Cardiac muscle cell (in vitro differentiated cells and primary cell): ENCODE measurements at places on chromosomes 16 and 17.

GRCh38 chr16:77116856-77117255 lies 74.1 kb upstream of the MON1B start:
- no peak for DNase-seq

DNA sequence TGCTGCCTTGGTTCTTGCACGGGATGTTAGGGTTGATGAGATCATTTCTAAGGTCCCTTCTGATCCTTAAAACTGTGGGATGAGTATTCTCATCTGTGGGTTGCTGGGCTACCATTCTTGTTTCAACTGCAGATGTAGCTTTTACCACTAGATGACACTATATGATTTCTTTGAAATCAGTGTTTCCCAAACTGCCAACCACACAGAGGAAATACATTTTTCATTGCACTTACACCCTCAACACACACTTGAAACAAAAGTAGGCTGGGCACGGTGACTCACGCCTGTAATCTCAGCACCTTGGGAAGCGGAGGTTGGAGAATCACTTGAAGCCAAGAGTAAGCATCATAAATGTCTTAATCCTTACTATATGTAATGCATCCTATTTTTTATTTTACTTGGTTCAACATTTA lies 15.3 kb downstream of the LCMT1 start:
- DNase-seq = peak; percentile 51

DNA sequence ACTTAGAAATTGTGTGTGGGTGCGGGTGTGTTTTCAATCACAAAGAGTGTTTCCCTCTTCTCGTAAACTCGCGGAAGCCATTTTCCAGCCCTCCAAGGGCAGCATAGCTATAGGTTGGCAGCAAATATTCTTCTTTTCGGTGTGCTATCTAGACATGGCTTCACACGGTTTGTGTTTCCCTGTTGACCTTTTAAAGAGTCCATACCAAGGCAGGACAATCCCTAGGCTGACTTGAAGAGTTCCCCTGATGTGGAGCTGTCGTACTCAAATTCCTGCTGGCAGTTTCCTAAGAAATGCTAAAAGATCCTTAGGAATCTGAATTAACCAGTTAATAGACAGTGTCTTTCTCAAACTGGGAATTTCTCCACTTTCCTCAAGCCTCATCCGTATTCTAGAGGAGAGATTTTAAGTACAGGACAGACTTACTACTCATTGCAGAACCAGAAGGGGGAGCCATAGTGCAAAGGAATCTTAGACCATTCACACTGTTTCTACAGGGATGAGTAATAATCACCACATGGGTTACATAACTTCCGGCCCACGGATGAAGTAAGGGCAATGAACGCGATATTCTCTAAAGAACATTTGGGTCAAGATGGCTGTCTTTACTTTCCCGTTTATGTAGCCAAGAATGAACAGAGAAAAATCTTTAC lies 288.6 kb upstream of the ELAC2 start:
- DNase-seq = peak; percentile 77

- DNase-seq = no peak
These were observed 33.3 kb downstream of the TRIM25 start for GRCh38 chr17:56880571-56880970.

DNA sequence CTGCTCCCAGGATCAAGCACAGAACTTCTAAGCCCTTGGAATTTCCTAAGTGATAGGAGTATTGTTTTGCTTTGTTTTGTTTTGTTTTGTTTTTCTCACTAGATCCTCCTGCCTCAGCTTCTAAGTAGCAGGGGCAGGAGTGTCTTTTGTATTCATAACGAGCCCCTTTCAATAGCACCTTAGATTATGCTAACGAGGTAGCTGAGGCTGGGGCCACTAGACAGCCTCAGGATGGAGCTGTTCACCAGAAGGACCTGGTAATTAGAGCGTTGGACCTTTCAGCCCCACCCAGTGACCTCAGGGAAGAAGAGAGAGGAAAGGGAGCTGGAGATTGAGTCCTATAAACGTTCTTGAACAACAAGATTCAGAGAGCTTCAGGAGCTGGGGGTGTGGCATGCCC lies 43.6 kb downstream of the IKZF3 start:
- no peak for DNase-seq

DNA sequence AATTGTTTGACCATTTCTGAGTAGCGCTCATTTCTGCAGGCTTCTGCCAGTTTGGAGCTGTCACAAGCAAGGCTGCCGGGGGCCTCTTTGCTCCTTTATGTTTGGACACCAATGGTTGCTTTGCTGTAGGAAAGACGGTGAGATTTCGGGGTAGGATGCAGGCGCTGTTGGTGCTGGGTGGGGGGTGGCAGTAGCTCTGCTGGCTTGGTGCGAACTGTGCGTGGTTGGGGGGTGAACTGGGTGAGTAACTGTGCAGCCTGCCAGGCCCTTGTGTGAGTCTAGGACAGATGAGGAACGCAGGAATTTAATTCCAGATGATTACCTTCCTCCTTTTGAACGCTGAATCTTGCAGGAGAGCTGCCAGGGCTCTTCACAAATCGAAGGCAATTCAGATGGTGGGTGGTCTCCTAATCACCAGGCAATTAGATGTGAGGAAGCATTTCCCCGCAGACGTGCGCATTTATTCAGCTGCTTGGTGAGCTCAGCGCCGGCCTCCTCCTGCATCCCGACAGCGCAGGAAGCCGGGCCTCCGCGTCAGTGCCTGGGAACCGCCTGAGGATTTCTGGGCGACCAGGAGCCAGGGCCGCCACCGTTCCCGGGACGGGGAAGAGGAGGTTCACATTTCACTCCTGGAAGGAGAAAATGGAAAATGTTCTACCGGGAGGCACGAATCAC lies 154.4 kb downstream of the FOXL1 start:
- DNase-seq = peak; percentile 40

DNA sequence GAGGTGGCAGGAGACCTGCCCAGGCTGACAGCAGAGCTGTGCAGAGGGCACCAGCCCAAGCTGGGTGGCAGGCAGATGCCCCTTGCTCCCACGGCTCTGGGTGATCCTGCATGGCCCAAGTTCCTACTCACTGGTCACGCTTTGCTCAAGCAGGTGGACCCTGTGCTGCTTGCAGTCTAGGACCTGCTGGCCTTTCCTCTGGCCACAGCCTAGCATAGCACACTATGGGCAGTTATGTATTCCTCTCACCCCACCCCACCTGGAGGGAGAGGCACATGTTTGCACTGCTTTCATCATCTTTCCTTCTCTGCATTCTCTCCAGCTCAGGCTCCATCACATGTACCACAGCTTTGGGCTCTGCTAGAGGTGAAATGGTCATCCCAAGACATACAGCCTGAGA lies 19.6 kb upstream of the SREBF1 start:
- DNase-seq = no peak

- no peak for DNase-seq
These were observed 2.6 kb upstream of the OMG start for GRCh38 chr17:31299624-31300023.

- no peak for DNase-seq
These were observed 16.5 kb downstream of the PHKB start for GRCh38 chr16:47477679-47478078.

DNA sequence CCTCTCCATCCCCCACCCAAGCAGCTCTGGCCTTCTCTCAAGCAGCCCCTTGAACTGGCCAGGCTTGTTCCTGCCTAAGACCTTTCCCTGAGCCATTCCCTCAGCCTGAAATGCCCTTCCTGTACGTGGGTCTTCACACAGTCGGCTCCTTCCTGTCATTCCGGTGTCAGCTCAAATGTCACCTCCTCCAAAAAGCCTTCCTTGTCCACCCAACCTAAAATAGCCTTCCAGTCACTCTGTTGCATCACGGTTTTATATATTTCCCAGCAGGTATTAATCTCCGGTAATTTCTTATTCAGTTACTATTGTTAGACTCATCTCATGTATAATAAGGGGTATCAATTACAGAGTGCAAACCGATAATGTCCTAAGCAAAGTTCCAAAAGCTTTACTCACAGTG lies 51.8 kb downstream of the C17orf67 start:
- DNase-seq = no peak

- no peak for DNase-seq
These were observed 8.5 kb downstream of the PECAM1 start for GRCh38 chr17:64382061-64382583.

DNA sequence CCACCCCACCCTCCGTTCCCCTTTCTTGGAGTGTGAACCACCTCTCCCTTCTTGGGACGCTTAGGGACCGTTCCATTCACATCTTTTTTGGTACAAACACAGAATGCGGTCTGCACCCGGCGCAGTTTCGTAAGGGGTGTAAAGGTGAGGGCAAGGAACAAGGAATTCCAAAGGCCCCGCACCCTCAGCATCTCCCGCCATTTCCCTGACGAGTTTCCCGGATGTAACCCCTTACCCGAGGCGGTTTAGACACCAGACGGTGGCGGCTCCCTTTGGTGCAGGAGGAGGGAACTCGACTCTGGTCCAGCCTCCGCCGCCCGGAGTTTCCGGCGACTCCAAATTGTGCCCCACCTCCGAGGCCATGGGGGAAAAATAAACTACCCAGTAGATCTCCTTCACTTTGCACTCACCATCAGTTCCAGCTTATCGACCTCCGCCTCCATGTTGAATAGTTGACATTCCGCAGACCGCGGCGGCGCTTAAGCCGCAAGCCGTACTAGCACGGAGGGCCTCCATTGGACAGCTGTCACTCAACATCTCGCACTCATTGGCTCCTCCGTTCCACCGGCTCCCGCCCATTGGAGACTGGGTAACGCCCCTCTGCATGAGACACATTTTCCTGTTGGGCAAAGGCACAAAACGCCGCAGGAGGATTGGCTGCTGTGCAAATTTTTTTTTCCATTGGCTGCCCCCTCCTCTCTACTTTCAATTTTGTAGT lies at the start of gene SKA2:
SKA2 (minus strand) TSS at position 466 of the 718 bp plus-strand sequence; CDS start at position 443, 23 bp downstream.
- DNase-seq = peak; percentile 100

- DNase-seq = no peak
These were observed 30.2 kb downstream of the POLR3E start for GRCh38 chr16:22327446-22327775.

GRCh38 chr17:34118564-34118963 lies 136.5 kb upstream of the CCL2 start:
- no peak for DNase-seq

GRCh38 chr16:11360641-11361373 lies 15.5 kb downstream of the RMI2 start:
- no peak for DNase-seq

- no peak for DNase-seq
These were observed at the start of gene ADAD2 for GRCh38 chr16:84190731-84191388. Gene ADAD2 (plus strand): TSS chr16:84191157. CDS start chr16:84191231, 74 bp downstream.

- DNase-seq = no peak
These were observed 486 bp downstream of the SYT17 start for GRCh38 chr16:19168371-19169081.

- peak; percentile 76 for DNase-seq
These were observed 11.5 kb upstream of the FOXN1 start for GRCh38 chr17:28494445-28495188.

- DNase-seq = no peak
These were observed 7.8 kb upstream of the EFTUD2 start for GRCh38 chr17:44906763-44907728.

- DNase-seq = no peak
These were observed 27.7 kb downstream of the GINS2 start for GRCh38 chr16:85660843-85661739.

GRCh38 chr17:6712854-6713129 lies 377 bp downstream of the SLC13A5 start:
- DNase-seq = no peak

GRCh38 chr17:76515274-76515949 lies 14.2 kb upstream of the RHBDF2 start:
- no peak for DNase-seq

- DNase-seq = no peak
These were observed 102.9 kb downstream of the HIC1 start for GRCh38 chr17:2157675-2158395.

DNA sequence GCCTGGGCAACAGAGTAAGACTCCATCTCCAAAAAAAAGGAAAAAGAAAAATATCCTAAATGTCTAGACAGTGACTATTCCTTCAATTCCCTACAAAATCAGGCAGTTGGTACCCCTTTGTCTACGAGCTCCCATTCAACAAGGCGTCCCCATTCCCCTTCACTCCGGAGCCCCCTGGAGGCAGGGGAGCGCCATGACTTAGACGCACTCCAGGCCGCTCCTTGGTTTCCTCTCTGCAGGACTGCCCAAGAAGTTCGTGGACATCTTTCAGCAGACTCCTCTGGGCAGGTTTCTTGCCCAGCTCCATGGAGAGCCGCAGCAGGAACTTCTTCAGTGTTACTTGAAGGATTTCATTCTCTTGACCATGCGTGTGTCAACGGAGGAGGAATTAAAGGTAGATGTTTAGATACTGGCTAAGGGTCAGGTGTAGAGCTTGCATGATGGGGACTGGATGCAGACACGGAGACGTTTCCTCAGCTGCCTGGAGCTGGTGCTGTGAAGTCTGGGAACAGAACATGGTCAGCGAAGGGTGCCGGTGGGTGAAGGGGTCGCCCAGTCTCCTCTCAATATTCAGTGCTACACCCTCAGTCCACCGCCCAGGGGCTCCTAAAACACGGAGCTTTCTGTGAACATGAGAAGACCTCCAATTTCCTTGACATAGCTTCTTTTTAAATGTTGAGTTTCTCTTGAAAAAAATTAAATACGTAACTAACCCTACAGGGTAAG lies 53.3 kb upstream of the ENDOV start:
- peak; percentile 22 for DNase-seq

- no peak for DNase-seq
These were observed 39.3 kb downstream of the YPEL2 start for GRCh38 chr17:59370593-59371299.

DNA sequence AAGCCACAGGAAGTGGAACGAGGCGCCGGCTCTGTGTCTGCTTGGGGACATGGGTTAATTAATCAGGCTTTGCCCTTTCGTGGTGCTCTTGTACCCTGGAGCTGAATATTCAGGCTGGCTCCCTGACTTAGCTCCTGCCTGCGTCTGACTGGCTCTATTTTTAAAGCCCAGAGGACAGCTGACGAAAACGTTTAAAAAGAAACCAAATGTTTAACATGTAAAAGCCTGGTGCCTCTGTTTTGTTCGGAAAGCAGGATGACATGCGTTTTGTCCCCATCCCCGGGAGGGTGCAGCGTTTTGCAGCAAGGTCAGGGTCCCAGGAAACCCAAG lies 61.1 kb downstream of the NT5M start:
- DNase-seq = no peak

DNA sequence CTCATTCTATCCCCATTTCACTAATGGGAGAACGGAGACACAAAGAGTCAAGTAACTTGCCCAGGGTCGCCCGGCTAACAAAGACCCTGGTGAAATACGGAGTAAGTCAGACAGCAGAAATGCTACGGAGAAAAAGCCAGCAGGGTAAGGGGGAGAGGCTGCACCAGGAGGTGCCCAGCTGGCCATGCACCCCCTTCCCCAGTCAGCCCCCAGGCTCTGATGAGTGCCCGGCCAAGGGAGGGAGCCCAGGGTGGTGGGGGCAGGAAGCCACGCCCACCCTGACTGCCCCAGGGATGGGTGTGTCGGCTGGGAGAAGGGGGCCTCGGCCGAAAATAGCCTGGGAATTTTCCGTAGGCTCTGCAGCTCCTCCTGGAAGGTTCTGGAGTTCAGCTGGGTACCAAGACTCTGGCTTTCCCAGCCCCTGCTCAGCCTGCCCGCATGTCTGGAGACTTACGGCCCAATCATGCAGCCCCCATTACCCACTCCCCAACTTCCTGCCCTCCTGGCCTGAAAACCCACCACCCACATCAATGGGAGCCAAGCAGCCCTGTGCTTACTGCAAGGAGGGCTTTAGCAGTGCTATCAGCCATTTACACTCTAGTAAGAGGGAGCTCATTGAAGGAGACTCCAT lies 4.2 kb downstream of the CARHSP1 start:
- DNase-seq = no peak

- DNase-seq = no peak
These were observed 2.4 kb downstream of the NAGLU start for GRCh38 chr17:42538482-42538881.
